ENCODE measurements at places on chromosomes 13 and 19.

DNA sequence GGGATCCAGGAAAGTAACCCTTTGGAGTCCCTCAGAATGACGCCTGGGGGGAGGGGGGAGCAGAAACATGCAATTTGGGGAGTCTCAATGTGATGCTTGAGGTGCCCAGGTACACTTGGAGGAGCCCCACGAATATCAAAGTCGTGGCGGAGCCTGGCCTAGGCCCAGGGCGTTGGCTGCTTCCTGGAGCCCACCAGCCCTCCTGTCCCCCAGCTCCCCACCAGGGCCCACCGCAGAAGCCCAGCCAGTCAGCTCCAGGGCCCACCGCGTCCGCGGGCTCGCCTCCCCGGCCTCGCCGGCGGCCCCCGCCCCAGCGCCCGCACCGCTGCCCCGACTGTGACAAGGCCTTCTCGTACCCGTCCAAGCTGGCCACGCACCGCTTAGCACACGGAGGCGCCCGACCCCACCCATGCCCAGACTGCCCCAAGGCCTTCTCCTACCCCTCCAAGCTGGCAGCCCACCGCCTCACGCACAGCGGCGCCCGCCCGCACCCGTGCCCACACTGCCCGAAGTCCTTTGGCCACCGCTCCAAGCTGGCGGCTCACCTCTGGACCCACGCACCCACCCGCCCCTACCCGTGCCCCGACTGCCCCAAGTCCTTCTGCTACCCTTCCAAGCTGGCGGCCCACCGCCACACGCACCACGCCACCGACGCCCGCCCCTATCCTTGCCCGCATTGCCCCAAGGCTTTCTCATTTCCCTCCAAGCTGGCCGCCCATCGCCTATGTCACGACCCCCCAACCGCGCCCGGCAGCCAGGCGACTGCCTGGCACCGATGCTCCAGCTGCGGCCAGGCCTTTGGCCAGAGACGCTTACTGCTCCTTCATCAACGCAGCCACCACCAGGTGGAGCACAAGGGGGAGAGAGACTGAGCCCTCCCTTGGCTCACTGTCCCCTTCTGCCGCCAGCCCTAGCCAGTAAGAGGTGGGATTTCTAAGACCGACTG lies 2.1 kb downstream of the ZNF575 start:
- DNase-seq = peak; percentile 83

DNA sequence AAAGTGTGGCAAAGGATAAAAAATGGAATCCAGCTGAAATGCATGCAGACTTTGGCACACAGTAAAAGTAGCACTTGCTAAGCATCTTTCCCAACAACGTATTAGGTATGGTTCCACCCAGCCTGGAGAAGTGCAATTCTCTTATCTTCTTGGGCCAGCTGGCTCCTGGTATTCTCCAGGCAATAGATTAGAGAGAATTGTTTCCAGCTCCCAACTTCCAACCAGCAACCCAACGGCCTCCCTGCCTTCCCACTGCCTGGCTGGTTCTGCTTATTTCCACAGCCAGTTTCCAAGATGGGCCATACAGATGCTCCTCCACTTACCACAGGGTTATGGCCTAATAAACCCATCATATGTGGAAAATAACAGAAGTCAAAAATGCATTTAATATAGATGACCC lies 133.4 kb downstream of the OXGR1 start:
- no peak for DNase-seq

- DNase-seq = no peak
These were observed 3.4 kb downstream of the PVR start for GRCh38 chr19:44647144-44647543.

DNA sequence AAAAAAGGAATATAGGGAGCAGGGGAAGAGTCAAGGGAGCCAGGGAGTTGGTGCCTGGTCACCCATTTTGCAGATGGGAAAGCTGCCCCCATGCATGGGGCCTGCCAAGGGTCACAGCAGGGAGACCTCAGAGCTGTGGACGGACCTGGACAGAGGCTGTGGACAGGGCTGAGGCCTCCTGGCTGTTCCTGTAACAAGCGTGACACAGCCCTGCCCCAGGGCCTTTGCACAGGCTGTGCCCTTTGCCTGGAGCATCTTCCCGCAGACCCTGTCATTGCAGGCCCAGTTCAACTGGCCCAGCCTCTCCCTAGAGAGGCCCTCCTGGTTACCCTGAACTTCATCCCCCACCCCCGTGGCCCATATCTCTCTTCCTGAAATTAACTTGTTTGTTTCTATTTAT lies 6.4 kb downstream of the TNFAIP8L1 start:
- no peak for DNase-seq

DNA sequence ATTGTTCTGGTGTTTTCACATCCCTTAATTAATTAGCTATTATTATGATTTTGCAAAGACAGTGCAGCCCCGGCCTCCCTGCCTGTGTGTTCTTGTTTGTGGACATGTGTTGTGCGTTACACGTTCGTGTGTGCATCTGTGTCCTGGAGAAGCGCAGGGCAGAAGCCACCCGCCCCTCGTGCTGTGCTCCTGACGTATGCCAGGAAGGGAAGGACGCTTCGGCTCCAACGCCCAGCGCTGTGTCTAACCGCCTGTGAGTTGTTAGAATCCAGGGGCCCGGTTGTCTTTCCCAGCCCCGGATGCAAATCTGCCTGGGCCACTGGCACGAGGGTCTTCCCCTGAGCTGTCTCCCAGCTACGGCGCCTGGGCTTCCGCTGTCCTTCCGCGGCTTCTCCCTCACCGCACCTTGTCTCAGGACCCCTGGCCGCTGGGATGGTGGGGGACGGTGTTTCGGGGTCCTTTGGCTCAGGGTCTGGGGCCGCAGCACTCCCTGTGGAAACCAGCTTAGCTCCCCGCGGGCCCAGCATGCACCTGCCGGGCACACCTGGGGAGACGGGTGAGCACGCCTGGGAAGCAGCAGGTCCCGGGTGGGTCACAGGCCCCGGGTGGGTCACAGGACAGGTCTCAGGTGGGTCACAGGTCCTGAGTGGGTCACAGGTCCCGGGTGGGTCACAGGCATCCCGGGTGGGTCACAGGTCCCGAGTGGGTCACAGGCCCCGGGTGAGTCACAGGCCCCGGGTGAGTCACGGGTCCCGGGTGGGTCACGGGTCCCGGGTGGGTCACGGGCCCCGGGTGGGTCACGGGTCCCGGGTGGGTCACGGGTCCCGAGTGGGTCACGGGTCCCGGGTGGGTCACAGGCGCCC lies 51.5 kb downstream of the GAS6 start:
- DNase-seq = no peak

GRCh38 chr13:67763384-67763783 lies 533.2 kb upstream of the PCDH9 start:
- no peak for DNase-seq

- DNase-seq = no peak
These were observed 31.2 kb downstream of the C13orf46 start for GRCh38 chr13:113942591-113943103.

DNA sequence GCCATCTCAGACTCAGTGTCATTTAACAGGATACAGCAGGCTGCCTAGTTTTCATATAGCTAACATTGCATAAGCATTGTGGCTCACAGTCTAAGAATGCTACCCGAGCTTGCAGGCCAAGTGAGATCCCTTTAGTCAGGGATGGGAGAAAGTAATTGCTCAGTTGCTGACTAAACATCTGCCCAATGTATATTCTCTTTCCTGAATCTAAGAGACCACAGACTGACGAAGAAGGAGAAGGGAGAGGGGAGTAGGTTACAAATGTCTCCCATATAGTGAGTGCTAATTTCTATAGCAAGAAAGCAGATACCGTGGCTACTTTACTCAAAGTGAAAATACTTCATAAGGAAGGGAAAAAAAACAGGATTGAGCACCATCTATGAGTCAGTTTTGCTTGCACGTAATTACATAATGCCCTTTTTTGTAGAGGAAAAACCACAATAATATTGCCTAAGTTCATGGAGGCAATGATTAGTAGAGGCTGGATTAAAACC lies 453.9 kb downstream of the COG6 start:
- DNase-seq = no peak

GRCh38 chr13:58999851-59000250 lies 1163.9 kb downstream of the DIAPH3 start:
- no peak for DNase-seq

- no peak for DNase-seq
These were observed 141.0 kb downstream of the DCLK1 start for GRCh38 chr13:35990196-35990595.

GRCh38 chr13:110294146-110294545 lies 12.8 kb downstream of the COL4A1 start:
- DNase-seq = peak; percentile 68

DNA sequence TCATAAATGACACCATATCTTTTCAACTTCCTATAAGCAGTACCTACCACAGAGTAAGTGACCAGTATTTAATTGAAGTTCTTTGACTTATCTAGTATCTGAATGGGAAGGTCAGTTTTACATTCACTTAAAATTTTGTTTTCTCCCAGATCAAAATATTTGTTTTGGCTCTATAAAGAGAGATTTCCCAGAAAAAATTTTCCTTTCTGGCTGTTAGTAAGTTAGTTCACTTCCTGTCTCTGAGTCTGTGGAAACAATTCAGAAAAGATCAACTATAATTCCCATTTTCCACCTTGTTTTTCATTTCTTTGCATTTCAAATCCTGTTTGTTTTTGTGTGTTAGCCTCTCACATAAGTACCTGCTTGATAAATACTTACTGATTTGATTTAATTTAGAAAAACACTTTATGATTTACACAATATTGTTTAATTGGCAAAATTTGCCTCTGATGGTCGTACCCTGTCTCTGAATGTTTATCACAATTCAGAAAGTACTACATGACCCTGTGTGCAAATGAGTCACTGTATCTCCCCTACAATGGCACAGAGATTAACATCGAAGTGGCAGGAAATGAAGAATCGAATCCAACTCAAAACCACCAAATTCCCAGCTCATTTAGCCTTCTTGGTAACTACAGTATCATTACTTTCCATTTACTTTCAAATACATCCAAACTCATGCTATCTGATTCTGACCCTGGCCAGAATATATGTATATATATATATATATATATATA lies 15.4 kb upstream of the MED4 start:
- no peak for DNase-seq

GRCh38 chr13:98889419-98890085 lies 88.3 kb downstream of the DOCK9 start:
- DNase-seq = no peak

- no peak for DNase-seq
These were observed at the start of gene CHST8 for GRCh38 chr19:33621811-33622504. Gene CHST8, plus strand, starts transcription at chr19:33621953. Its CDS starts 67,309 bp downstream, at chr19:33689262.

DNA sequence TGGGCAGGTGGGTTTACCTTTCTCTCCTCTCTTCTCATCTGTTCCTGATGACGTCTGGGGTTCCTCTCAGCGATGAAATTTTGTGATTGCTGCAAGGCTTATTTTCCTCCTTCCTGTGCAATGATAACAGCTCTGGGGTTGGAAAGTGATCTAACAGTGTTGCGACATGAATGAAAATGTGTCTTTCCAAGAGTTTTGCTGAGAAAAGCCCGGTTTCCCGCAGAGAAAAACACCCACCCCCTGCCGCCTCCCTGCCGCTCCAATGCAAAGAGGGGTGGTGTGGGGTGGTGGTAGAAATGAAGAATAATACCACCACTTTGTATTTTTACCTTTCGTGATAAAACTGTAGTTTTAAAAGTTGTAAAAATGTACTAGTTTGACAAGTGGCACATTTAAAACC lies 232.0 kb downstream of the OLFM4 start:
- DNase-seq = no peak

DNA sequence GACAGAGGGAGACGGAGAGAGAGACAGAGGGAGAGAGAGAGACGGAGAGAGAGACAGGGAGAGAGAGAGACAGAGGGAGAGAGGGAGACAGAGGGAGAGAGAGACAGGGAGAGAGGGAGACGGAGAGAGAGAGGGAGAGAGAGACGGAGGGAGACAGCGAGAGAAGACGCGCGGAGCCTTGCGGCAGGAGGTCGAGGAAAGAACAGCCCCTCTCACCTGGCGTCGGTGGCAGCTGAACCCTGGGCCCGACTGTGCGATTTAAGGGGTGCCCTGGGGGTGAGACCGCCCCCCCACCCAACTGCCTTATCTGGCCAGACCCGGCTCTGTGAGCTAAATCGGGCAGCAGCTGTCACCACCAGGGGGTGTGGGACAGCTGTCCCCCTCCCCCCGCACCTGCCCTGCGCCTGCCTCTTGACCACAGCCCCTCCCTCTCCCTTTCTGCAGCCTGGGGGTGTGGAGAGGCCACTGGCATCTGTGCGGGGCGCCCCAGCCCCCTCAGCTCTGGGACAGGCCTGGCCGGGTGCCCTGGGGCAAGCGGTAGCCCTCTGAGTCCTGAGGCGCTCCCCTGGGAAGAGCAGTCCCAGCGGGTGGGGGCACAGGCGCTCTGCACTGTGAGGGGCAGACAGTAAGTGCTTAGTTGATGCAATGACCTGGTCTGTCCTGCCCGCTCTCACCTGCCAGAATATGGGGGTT lies 10.8 kb downstream of the JOSD2 start:
- DNase-seq = no peak

GRCh38 chr19:43784981-43785808 lies 4.4 kb upstream of the KCNN4 start:
- DNase-seq = no peak

DNA sequence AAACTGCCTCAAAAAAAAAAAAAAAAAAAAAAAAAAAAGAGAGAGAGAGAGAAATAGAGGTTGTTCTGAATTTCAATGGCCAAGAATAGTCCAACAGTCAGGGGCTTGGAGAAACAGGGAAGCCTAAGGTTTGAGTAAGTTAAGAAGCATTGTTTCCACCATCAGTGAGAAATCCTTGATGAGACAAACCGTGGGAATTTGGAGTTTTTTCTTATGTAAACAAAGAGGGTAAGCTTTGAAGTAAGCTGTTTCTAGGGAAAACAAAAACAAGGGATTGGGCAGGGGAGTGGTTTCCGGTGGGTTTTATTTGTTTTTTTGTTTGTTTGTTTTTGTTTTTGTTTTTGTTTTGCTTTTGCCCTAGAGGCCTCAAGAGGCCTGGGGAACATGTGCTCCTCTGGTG lies 11.2 kb upstream of the ERVV-1 start:
- DNase-seq = no peak

- no peak for DNase-seq
These were observed 111.0 kb downstream of the B3GLCT start for GRCh38 chr13:31310786-31311185.

GRCh38 chr19:3176715-3177501 lies 1.7 kb upstream of the S1PR4 start:
- no peak for DNase-seq

DNA sequence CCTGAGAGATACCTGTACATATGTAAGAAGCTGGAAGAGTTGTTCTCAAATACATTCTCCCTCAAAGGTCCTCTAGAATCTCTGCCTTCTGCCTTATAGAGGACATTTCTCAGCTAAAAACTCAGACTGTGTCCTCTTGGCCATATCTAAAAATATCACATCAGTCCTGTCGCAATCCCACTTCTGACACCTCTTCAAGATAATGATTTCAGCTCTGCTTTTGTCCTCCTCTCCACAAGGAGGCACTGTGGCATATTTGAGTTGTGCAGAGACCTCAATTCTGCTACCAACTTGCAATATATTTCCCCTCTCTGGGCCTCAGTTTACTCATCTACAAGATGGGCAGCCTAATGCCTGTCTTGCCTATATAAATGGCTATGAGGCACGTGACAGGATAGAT lies 16.6 kb downstream of the ADAMTS10 start:
- no peak for DNase-seq

- no peak for DNase-seq
These were observed 53.9 kb downstream of the FNDC3A start for GRCh38 chr13:49029570-49029969.

Measured in coronary artery (tissue), 2 donors.